Activated CD4-positive, alpha-beta T cell treated with anti-CD3 and anti-CD28 coated beads, Interleukin-2, amount 50 U/mL, for 4 hours (primary cell): ENCODE measurements at places on chromosomes 12 and 14.

- no peak for DNase-seq
Observed at GRCh38 chr12:97075161-97075933, 168.3 kb downstream of the NEDD1 start.

DNA sequence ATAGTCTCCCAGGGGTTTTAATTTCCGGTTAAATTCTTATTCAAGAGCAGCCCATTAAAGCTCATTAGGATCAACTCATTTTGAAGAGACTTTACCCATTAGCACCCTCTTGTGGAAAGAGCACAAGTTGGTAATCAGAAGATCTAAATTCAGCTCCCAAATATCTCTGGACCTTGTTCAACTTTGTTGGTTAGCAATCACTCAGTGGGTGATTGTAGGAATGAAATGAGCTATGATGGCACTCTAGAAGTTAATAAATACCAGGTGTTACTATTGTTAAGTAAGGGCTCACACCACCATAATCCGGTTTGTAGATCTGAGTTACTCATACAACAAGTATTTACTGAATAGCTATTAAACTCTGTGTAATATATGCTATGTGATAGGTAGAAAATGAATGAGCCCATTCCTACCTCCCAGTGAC is 42.9 kb downstream of the TRIP11 start:
- no peak for DNase-seq

GRCh38 chr12:27517961-27518665 is 5.9 kb upstream of the PPFIBP1 start:
- DNase-seq: no peak

- DNase-seq: no peak
Observed at GRCh38 chr14:102197317-102197853, 57.7 kb downstream of the WDR20 start.

DNA sequence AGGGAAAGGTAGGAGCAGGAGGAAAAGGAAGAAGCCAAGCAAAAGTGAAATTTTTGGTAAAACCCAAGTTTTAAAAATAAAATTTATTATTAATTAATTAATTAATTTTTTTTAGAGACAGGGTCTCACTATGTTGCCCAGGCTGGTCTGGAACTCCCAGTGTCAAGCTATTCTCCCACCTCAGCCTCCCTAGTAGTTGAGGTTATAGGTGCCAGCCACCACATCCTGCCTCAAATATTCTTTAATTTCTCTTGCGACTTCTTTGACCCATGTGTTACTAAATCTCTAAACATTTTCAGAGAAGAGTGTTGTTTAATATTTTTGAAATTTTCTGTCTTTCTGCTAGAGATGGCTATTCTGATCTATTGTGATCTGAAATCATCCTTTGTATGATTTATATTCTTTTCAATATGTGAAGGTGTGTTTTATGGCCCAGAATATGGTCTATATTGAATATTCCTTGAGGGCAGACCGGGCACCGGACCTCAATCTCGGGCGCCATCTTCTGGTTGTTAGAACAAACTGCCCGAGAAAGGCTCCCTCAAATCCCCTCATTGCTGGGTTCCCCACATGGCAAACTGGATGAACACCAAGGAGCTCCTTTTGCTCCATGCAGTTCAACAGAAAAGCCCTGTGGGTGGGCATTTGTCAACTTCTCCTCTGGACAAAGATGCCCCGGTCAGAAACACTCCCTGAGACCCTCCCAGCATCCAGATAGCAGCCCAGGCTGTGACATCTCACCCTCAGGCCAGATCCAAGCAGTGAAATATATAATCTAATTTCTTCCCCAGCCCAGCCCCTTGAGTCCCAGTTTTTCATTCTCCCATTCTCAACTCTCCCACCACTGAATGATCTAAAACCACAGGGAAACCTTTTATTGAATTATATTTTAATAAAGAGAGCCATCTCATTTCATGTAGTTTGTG is 110.5 kb downstream of the ASCL4 start:
- peak; percentile 3 for DNase-seq

- peak; percentile 1 for DNase-seq
Observed at GRCh38 chr14:61889914-61890351, 127.7 kb downstream of the SNAPC1 start.

DNA sequence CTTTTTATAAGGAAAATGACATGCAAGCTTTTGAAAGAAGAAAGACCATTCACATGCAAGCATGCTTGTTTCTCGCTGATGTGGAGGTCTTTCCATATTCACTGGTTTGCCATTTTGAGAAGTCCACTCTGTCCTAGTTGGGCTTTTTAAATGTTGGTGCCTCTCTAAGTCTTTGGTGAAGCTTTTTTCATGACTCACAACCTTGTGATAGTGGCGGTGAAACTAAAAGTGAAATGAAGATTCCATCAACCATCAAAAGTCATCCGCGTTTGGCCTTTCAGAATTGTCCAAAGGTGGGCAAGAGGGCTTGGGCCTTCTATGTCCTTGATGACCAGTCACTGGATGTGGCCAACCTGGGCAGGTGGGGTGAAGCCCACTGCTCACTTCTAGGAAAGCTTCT is 4.3 kb downstream of the LRRC74A start:
- DNase-seq: no peak

GRCh38 chr14:98573082-98573481 is 698.9 kb downstream of the BCL11B start:
- DNase-seq: no peak

GRCh38 chr12:74849801-74850200 is 312.2 kb downstream of the ATXN7L3B start:
- DNase-seq: no peak

- no peak for DNase-seq
Observed at GRCh38 chr12:109892748-109893147, 7.3 kb upstream of the TCHP start.

GRCh38 chr12:80485222-80485987 is 41.4 kb downstream of the PTPRQ start:
- DNase-seq: no peak
